Spleen (tissue), 13 donors: ENCODE measurements at places on chromosomes 5 and 9. TPM values are rescaled to one million over a fixed set of nuclear protein-coding genes. Genes with fewer than 3 reads are reported as not detected.

DNA sequence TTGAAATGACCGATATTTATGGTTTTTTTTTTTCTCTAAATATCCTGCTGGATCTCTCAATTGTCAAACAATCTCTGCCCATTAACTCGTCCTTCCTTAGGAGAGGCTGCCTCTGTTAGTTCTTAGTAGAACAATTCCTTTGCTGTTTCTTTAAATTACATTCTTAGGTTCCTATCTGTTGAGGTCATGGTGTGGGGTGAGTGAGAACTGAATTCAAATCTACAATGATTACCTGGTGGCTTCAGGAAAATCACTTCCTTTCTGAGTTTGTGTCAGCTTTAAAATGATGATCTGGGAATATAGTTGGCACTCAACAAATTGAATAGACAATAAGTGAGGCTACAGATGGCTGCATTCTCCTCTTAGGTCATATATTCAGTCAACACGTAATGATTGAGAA lies 82.1 kb upstream of the TNFSF8 start:
- no peak for DNase-seq

DNA sequence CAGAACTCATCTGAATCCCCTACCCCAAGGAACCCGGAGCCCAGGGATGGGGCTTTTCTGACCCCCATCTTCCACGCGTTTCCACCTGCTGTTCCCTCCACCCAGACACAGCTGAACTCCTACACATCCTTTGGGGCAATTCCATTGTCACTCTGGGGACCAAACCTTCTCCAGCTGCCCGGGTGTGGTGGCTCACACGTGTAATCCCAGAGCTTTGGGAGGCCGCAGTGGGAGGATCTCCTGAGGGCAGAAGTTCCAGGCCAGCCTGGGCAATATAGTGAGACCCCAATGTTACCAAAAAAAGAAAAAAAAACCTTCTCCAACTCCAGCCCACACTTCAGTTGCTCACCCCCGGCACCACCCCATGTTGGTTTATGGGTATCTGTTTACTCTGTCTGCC lies 8.1 kb downstream of the EPB41L4B start:
- no peak for DNase-seq

- no peak for DNase-seq
Observed at GRCh38 chr9:125894566-125894965, 147.4 kb downstream of the PBX3 start.

DNA sequence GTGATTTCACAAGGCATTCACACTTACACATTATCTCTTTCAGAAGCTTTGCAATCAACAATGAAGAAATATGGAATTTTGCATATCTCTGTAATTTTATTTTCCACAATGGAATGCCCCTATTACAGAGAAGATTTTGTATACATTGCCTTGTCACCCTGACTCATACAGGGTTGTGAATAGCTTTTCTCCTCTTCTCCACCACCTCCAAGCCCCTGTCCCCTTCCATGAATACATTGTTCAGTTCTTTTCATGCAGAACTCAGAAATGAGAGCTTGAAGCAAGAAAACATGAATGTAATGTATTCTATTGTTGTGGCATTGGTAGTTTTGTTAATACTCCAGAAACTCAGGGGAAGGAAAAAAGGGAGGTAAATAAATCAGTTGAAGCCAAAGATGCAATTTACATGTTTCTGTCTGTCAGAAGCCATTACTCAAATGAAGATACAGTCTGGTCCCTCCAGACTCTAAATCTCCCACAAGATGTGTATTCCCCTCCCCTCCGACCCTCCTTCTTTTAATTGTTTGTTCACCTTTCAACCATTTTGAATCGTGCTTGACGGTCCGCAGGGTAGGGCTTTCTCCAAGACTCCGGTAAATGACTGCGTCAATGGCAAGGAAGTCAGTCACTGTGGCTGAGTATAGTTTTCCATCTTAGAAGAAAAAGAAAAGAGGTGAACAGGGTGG lies 86.1 kb downstream of the SEMA6A start:
- no peak for DNase-seq

The JADE2 gene
- total RNA-seq, result 85.9 TPM

- peak; percentile 80 for DNase-seq
Observed at GRCh38 chr9:19471737-19472648, 63.2 kb downstream of the ACER2 start.

The IL13 gene
- total RNA-seq, result not detected

DNA sequence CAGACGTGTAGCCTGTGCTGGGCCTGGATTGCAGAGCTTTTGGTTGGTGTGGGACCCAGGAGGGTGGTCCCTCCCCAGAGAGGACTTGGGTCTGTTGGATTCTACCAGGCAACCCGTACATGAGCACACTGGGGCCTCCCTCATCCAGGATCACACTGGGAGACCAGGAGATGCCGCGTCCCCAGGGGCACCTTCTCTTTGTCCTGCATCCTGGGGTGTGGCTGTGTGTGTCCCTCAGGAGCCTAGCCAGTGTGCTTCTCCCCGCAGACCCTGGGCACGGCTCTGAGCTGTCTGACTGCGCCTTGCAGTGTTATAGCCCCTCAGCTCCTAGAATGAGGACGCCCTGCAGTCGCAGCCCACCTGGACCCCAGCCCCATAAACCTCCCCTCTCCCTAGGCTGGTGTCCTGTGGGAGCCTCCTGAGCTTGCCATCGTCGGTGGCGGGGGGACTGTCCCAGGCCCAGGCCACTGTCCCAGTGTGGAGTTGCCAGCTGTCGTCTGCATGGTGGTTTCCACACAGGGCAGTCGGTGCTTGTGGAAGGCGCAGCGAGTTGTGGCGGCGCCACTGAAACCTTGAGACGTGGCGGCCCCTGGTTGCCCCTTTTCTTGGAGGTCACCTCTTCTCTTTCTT lies 27.6 kb downstream of the CEP72 start:
- DNase-seq, result peak; percentile 67

- DNase-seq, result no peak
Observed at GRCh38 chr5:159316519-159317383, 13.5 kb downstream of the IL12B start.

DNA sequence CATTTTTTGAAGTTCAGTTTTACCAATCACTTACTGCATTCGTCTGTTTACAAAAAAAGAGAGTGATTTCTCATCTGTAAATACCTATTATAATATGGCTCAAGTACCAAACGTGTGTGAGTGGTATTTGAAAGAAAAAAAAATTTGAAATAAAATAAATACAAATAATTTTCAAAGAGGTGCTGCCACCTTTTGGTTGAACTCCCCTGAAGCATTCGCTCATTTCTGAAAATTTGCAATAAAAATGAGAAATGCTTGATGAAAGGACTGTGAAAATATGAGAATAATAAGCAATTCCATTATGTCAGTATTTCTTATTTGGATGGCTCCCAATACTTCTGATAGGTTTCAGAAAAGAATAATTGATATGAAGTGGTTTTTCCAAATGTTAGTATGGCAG lies 409.9 kb downstream of the CTNND2 start:
- DNase-seq, result no peak

The RGS7BP gene
- total RNA-seq, result 1.2 TPM

- no peak for DNase-seq
Observed at GRCh38 chr5:122943050-122943698, 93.4 kb downstream of the PPIC start.

DNA sequence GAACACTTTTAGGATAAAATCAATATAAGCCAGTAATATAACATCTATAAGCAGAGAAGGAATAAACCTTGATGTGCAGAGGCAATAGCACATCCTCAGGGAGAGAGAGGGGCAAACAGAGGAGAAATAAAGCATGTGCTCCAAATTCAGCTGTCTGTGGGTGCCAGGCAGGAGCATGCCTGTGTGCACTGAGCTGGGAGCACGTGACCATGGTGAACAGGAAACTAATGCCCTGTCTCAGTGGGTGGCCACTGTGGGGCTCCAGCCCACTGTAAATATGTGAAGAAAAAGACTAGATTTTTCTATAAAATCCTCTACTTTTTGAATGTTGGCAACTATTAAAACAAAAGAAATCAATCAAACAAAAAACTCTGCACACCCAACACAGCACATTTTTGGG lies 55.3 kb downstream of the FYB1 start:
- peak; percentile 82 for DNase-seq

DNA sequence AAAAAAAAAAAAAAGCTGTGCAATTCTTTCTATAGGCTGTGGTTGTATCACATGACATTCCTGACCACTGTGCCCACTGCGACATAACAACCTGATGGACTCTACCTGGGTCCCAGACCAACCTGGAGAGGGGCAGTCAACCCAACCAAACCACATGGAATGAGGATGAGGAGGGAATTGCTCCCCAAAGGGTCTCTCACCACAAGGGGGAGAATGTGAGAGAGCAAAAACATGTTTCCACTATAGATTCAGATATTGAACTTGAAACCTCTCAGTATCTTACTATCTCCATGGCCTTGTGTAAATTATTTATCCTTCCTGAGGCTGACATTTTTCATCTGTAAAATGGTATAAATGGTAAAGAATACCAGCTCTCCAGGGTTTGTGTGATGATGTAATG lies 66.9 kb upstream of the SV2C start:
- no peak for DNase-seq

The OR1L4 gene
- not detected for total RNA-seq

GRCh38 chr9:113910036-113910639 lies 34.0 kb downstream of the ZNF618 start:
- DNase-seq, result no peak

The ZNF366 gene
- total RNA-seq, result 8.1 TPM

DNA sequence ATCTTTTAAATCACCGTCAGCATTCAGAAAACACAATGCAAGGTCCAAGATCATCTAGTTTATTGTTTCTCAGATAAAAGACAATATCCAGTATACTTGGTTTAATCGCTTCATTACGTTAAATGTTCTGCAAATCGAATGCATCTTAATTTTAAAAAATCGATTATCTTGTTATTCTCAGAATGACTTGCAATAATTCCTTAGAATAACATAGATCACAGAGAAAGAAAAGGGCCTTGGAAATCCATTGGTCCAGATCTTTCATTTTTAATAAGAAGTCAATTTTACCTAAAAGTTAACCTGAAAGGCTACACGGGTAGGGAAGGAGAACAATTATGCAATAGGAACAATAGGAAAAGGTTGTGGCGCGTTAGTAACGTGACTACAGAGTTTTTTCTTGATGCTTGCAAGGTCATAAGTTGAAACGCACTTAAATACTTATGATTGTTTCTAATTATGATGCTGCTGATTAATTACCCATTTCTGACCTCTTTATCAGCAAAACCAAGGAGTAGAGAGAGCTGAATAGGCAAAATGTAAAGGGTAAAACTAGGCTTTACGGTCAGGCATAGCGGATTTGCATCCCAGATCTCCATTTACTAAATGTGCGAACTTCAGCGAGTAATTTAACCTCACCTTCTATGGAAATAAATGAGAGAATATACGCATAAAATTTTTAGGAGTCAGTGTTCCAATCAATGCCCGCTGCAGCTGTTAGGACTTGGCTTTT lies 769 bp upstream of the LYRM7 start:
- DNase-seq, result no peak

The ADGRD2 gene
- not detected for total RNA-seq

DNA sequence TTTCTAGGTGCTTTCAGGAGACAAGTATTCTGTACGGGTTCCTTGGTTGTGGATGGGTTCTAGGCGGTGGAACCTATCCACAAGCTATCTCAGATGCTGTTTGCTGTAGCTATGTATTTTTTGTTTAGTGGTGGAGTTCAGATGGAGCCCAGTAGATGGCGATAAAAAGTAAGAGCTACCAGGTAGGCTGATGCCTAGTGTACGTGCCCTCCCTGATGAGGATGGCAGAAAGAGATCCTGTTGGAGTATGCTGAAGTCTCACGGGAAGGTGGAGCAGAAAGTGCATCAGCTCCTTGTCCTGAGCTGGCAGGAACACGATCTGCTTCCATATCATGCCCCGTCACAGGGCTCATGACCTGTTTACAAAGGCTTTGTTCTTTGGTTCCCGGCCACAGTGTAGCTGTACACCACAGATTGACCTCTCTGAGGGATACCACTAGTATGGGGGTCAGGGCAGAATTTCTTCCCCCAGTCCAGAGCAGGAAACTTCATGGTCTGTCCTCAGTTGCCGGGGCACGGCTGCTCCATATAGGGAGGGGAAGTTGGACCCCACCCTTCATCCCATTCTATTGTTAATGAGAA lies 12.6 kb upstream of the UGT3A2 start:
- DNase-seq, result no peak

- DNase-seq, result no peak
Observed at GRCh38 chr5:178435321-178436238, 154.6 kb downstream of the COL23A1 start.

DNA sequence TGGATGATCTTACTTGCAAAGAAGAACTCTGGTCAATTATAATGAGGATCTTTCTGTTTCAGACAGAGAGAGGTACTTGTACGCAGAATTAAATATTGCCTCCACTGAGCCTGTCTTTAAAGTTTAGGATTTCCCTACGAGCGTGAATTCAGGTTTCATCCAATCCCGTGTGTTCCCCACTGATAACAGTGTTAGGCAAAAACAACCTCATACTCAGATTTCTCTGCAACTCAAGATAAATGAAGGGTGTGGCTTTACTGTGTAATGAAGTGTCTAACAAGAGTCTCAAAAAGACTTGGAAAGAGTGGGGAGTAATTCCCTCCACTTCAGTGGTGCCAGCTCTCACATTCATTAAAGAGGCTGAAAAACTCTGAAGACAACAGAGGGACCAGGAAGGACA lies 53.2 kb upstream of the ACO1 start:
- DNase-seq, result no peak

- no peak for DNase-seq
Observed at GRCh38 chr5:588406-588995, 23.6 kb upstream of the CEP72 start.

The MELK gene
- 3.4 TPM for total RNA-seq

- no peak for DNase-seq
Observed at GRCh38 chr5:171316258-171317121, 7.4 kb downstream of the TLX3 start.

DNA sequence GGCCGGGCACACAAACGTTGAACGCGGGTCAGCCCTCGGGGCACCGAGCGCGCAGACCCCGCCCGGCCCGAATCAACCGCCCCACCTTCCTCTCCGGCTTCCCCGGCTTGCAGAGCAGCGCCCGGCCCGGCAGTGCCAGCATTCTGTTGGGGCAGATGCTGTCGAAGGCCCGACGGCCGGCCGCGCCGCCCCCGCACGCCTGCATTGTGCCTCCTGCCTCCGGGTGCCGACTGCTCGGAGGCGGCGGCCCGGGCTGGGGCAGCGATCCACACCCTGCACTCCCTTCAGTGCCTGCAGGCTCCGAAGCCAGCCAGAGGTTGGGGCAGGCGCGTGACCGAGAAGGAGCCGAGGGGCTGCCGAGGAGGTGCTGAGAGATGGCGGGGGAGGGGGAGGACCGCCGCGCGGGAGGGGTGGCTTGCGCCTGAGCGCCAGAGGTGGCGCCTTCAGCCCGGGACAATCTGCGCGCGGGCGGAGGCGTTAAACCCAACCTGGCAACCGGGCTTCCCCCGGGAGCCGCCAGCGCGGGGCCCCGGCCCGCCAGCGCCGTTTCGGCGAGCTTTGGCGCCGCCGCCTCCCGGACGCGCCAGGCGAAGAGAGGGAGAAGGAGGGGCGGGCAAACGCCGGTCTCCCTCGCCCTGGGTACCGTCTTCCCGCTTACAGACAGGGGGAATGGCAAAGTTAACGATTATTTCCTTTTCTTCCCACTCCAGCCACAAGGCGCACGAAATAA lies at the start of gene MCIDAS:
TSS of gene MCIDAS (minus strand) at position 382 of the 730 bp plus-strand sequence. CDS start at position 205, 177 bp downstream.
- peak; percentile 80 for DNase-seq

The IL31RA gene
- not detected for total RNA-seq

GRCh38 chr5:111769541-111769940 lies 12.5 kb upstream of the NREP start:
- no peak for DNase-seq
